Body of pancreas (tissue), 4 donors: ENCODE measurements at places on chromosomes 2 and 18.

DNA sequence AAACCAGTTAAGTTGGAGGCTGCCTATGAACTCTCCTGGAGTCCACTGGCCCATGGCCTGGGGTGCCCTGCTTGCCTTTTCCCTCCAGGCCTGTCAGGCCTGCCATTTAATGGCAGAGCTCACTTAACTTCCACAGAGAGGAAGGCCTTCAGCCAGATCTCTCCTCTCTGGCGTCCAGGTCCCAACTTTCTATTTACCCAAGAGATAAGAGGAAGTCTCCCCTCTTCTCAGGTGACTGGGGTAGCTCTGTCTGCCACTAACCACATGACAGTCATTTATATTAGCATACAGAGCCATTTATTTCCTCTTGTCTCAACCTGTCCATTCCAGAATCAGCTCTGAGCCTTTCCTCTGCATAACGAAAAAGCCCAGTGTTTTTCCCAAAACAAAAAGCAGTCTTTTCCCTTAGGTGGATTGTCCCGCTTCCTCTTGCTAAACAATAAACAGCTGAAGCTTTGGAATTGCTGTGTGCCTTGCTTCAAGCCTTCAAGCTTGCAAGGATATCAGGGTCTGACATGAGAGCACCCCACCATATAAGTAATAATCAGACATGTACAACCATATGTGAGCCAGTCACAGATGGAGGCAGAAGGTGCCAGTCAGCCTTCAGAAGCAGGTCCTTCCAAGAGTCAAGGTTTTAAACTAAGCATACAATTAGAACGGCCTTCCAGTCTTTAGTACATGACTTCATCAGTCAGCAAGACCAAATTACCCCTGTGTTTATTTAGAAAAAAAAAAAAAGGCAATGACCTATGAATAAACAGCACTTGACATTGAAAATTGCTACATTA lies 71.2 kb upstream of the STPG4 start:
- no peak for DNase-seq

DNA sequence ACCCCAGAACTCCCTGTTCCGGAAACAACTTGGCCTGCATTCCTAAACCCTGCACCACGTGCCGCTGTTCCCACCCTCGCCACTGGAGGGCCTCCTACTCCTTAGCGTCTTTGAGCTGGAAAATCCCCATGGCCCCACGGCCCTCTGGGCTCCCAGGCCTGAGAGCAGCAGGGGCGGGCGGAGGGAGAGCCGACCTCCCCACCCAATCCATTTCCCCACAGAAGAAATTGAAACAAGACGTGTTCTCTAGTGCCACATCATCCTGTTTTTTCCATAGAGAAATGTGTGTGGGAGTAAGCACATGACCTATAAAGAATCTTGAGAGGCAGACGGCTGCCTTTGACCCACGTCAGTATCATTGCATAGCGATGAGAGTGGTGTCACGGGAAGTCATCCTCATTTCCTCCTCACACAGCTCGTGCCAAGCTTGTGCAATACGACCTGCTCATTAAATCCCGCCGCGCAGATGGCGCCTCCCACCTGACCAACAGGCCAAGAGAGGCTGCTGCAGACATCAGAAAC lies 79.2 kb downstream of the LAMA1 start:
- DNase-seq: peak; percentile 67

DNA sequence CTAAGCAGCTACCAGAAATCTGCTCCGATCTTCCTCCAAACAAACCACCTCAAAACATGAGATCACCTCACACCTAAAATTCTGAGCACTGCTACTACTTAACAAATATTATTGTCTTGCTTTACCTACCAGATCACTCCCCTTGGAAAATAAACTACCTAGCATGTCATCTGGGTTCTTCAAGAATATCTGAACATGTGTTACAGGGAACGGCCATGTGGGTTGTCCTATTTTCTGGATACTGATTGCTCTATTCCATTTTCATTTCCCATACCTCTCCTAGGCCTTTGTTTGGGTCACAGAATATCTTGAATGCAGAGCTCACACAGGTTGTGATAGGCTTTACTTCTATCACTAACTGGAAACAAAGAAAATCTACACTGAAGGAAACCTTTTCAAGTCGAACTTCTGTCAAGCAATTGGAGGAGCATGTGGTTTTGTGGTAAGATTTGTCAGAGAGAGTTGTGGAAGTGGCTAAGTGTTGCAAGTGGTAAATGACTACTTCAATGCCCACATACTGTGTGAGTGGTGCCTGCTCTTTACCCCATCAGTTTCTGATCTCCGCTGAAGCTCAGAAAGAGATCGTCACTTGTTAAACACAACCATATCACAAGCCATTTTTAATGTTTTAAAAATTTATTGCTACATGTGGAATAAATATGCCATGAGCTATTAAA lies 739.1 kb upstream of the ZEB2 start:
- DNase-seq: no peak

- DNase-seq: no peak
Measured at GRCh38 chr18:41939326-41939725, 15.7 kb upstream of the PIK3C3 start.

- DNase-seq: no peak
Measured at GRCh38 chr2:57490741-57491140, 555.9 kb upstream of the VRK2 start.

- DNase-seq: no peak
Measured at GRCh38 chr2:109402980-109403840, 210.6 kb downstream of the SEPTIN10 start.

DNA sequence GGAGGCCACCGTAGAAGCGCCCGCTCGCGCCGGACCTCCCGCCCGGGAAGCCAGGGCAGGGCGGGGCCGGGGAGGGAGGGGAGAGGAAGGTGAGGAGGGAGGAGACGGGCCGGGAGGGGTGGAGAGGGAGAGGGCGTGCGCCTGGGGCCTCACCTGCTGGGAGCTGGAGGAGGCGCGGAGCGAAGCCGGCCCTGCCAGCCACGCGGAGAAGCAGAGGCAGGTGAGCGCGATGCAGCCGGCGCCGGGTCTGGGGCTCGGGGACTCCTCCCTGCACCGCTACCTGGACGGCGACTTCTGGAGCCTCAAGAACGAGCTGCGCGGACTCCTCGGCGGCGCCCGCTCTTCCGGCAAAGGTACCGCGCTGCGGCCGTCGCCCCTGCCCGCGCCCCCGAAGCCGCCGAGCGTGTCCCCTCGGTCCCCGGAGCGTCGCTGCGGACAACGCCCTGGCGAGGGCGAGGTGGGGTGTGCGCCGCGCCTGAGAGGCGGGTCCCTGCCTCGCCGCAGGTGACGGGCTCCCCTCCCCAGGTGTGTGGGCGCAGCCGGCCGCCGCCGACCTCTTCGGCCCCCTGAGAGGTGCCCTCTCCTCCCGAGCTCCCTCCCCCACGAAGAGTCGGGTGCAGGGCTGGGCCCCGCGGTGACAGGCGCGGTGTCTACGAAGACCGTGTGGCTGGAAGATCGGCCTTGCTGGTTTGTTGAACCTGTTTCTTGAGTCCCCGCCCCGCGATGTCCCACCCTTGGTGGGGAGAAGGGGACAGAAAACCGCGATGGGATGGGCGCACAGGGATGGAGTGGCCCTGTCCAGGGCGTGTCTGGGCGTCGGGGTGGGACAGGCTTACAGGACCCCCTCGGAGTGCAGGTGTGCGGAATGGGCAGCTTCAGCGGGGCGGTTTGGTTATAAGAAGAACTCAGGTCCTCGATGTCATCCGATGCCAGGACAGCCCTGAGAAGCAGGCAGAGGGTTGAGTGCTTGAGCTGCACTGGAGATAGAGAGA lies at the start of gene ACOXL:
Gene ACOXL (plus strand): TSS at position 152 of the 992 bp plus-strand sequence. CDS start 35,817 bp downstream, outside the sequence.
- DNase-seq: peak; percentile 64

GRCh38 chr2:181781078-181781786 lies 100.9 kb upstream of the NEUROD1 start:
- DNase-seq: no peak

- DNase-seq: no peak
Measured at GRCh38 chr2:108538000-108538625, 3.8 kb downstream of the LIMS1 start.

- no peak for DNase-seq
Measured at GRCh38 chr18:28995319-28995718, 818.4 kb upstream of the CDH2 start.

GRCh38 chr2:238502088-238502810 lies 75.5 kb downstream of the ASB1 start:
- DNase-seq: no peak

- DNase-seq: no peak
Measured at GRCh38 chr2:62505109-62505749, 766 bp downstream of the TMEM17 start.

DNA sequence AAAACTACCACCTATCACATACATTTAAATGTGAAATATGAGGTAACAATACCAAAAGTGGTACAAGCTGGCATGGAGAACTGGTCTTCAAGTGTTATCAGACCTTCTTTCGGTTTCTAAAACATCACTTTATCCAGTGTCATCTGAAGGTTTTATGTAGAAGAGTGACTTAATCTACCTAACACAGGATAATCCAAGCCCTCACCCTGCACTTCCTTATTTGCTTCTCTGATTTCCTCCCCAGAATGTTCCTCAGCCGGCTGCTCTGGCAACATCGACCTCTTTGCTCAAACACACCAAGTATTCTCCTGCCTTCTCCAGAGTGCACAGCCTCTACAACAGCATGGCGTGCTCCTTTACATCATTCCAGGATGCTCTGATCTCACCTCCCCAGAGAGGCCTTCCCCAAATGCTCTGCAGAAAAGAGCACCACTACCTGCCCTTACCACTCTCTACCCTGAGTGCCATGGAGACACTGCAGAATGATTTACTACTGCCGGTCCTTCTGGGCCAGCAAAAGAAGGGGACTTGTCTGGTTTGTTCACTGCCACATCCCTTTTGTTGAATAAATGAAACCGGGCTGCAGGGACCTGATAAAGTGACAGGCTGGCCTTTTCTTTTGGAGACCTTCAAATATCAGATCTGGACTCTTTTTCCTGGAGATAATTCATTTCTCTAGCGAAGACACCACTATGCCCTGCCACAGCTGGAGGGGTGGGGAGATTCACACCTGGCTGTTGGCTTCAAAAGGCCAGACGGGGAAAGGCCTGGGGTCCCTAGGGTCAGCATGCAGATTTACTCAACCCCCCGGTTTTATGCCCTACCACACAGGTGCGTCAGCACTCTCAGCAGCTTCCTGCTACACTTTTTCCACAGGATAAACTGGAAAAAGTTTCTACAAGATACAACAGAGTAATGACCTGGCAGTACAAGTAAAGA lies 42.0 kb downstream of the TTR start:
- no peak for DNase-seq

DNA sequence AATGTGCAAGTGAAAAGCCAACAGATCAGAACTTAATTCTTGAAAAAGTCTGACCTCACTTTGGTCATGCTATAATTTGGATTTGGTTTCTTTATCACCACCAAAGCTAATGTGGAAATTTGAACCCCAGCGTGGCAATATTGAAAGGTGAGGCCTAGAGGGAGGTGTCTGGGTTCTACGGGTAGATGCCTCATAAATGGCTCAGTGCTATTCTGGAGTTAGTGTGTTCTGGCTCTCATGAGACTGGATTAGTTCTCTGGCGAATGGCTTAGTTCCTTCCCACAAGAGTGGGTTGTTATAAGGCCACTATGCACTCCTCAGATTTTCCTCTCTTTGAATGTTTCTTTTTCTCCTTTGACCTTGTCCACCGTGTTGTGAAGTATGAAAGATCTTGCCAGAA lies 22.3 kb downstream of the ORC4 start:
- no peak for DNase-seq
